GM23338 (cell line): ENCODE measurements at places on chromosomes 3 and 15.

GRCh38 chr3:45100981-45101407, 45.2 kb downstream of the CDCP1 start:
- DNase-seq, result no peak

GRCh38 chr15:37794947-37795346, 139.5 kb upstream of the TMCO5A start:
- no peak for DNase-seq

- DNase-seq, result no peak
Observed at GRCh38 chr15:31178705-31179104, 77.2 kb upstream of the TRPM1 start.

- DNase-seq, result no peak
Observed at GRCh38 chr15:86054338-86054737, 25.3 kb upstream of the AGBL1 start.

DNA sequence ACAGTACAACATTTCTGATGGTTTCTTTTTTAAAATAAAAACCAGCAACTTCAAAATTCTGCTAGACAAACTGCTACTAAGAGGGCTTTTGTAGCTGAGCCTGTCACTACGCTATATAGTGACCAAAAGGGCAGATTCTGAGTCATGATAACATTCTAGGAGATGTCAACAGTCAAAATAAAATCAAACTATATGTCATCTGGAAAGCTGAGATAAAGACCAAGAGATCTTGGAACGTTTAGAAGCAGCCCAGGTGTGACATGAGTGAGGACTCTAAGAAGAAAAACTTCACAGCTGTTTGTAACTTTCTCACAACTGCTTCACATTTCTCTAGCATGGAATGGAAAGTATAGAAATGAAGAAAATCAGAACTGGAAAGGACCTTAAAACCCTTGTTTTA, 84.6 kb downstream of the FILIP1L start:
- no peak for DNase-seq

DNA sequence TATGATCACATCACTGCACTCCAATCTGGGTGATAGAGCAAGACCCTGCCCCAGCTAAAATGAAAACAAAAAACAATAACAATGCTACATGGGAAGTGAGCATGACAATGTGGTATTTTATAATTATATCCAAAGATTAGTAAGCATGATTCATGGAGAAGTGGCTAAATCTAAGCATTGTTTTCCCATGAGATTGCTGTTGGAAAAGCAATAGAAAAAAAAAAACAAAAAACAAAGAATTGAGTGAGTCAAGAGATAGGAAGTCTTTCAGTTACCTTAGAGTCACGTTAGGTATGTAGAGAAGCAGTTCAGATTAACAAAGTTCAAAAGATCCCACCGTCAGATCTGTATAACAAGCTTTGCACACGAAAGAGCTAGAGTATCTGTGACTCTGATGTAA, 210.3 kb upstream of the CNTN6 start:
- no peak for DNase-seq

DNA sequence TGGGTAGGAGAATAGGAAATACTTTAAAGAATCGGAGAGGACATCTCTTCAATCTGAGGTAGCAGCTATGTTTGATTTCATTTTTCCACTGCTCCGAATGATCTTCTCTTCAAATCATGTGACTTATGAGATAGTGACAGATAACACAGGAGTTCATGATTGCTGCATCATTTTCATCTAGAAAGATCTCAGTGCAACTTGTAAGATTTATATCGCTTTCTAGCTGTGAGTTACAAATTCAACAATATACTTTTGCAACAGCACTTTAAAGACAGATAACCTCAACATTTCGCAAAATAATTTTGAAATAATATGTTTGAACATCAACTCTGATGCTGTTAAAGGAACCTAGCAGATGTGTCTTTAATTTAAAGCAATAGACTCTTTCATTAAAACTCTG, 99.9 kb upstream of the CCDC80 start:
- no peak for DNase-seq

DNA sequence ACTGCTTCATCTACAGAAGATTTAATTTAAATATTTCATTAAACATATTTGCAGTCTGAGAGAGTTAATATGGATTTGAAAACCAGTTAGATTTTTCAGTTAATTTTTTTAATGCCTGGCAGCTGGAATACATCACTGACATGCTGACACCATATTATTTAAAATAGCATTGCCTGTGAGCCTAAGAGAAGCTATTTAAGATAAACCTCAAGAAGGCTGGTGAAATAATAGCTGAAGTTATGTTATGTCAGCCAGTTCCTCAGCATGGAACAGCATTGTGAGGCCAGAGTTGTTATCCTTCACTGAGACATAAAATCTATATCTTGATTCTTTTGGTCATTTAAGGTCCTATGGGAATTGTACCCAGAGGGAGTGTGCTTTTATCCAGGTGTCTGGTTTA, 705.2 kb downstream of the NAALADL2 start:
- DNase-seq, result no peak

- DNase-seq, result no peak
Observed at GRCh38 chr3:48960841-48961413, 29.1 kb upstream of the P4HTM start.

GRCh38 chr3:98243843-98244242, 20.2 kb upstream of the OR5H6 start:
- DNase-seq, result no peak

DNA sequence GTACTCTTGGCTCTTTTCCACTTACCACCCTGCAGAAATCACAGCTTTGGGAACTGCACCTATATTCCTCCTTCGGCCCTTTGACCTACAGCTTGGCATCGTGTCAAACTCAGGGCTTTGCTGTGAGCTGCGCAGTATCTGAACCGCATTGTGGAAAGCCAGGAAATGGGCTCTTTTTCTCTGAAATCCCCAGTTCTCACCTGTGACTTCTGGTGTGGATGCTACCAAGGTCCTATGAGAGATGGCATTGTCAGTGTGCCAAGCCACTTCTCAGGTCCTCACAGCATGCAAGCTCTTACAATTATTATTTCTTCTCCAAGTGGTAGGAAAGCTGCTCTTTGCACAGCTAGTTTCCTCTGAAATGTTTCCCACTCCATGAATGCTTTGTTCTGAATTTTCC, 450.6 kb upstream of the TBL1XR1 start:
- DNase-seq, result no peak

GRCh38 chr3:54733106-54734006, 194.5 kb downstream of the LRTM1 start:
- no peak for DNase-seq

DNA sequence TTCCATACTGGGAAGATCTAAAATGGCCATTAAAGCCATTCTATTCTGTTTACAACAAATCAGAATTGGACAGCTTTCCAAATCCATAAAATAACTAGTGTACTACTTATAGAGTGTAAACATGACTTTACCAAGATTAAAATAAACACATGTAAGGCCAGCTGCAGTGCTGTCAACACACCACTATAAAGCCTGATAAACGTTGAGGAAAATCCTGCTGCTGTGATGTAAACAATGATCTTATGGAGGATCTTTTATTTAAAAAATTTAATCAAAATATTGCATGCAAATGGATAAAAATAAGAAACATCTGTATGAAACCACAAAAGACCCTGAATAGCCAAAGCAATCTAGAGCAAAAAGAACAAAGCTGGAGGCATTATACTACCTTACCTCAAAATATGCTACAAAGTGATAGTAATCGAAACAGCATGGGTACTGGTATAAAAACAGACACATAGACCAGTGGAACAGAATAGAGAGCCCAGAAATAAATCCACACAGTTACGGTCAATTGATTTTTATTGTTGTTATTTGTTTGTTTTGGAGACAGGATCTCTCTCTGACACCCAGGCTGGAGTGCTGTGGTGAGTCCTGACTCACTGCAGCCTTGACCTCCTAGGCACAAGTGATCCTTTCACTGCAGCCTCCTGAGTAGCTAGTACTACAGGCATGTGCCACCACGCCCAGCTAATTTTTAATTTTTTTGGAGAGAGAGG, 428.8 kb upstream of the C2CD4B start:
- DNase-seq, result no peak

DNA sequence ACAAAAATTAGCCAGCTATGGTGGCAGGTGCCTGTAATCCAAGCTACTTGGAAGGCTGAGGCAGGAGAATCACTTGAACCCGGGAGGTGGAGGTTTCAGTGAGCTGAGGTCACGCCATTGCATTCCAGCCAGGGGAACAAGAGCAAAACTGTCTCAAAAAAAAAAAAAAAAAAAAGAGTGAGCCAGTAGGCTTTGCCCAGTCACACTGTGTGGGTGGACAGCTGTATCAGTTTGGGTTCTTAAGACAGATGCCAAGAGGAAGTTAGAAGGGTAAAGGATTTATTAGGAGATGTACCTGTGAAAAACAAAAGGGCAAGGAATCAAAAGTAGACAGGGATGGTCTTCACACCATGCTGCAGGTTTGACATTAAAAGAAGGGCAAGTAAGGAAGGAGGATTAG, 86.1 kb upstream of the CGNL1 start:
- DNase-seq, result no peak

- no peak for DNase-seq
Observed at GRCh38 chr3:184178521-184179138, 4.0 kb downstream of the AP2M1 start.

DNA sequence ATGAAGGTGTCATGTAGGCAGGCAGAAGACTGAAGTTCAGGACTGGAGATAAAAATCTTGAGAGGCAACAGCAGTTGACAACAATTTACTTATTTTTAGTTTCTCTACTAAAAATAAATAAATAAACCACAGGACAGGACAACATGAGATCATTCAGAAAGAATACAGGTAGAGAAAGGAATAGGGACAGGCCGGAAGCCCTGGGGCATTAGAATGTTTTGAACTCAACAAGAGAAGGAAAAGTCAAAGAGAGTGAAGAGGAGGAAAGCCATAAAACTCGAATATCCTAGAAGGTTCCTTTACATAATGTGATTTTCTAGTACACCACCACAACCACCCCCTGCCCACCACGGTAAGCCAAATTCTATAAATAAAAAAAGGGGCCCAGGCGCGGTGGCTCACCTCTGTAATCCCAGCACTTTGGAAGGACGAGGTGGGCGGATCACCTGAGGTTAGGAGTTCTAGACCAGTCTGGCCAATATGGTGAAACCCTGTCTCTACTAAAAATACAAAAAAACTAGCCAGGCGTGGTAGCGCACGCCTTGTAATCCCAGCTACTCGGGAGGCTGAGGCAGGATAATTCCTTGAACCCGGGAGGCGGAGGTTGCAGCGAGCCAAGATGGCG, 4.7 kb downstream of the PIK3CB start:
- DNase-seq, result no peak

DNA sequence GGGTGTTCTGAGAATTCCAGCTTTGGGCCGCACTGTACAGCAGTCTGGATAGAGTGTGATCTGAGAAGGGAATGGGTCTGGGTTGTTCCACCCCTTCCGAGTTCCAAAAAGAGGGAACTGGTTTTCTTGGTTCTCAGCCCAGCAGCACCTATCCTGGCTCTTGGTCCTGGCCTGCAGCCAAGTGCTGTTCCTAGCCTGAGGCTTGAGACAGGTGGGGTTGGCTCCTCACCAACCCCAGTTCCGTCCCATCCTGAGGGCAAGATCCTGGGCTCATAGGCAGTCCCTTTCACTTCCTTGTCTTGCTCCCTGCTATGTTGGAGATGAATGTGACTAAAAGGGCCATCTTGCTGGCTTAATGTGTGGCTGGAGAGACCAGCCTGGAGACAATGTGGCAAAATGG, 15.2 kb downstream of the IVD start:
- DNase-seq, result no peak
